ENCODE measurements at places on chromosomes 6 and 20.

DNA sequence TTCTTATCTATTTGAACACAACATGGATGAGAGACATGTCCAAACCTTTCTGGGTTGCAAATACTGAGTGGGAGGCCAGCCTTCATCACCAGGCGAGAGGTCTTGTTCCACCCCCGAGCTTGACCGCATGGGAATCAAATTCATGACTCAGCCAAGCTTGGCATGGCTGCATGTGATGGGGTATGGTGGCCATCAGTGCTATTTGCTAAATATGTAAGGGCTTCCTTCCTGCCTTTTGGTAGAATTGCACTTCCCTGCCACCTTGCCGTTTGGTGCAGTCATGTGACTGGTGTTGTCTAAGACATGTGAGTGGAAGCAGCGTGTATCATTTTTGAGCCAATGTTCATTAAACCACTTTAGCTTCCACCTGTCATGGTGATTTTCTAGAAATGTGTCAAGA, 508.9 kb upstream of the SULF2 start:
- H3K27ac ChIP-seq, result no peak overlapping the region
- no peaks in the 10 kb centered on the region for H3K27me3 ChIP-seq
- H3K4me1 ChIP-seq, result peaks cover 25% of the 10 kb centered on the region

DNA sequence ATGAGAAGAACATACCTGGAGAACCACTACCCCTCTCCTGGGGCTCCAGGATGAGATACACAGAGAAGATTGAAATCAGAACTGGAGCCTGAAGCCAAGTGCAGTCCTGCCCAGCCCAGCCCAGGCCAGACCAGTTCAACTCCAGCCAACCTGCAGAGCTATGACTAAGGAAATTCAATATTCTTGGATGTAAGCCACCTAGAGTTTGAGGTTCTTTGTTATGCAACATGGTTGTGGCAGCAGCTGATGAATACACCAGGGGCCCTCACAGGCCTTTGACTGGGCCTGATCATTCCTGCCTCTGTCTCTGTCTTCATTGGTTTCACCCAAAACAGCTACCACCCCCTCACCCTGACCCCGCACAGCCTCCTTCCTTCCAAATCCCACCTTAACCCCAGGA, 167.8 kb downstream of the LRFN2 start:
- no peak for DNase-seq
- H3K27me3 ChIP-seq, result no peaks in the 10 kb centered on the region
- no peak overlapping the region for H3K4me3 ChIP-seq
- H3K27ac ChIP-seq, result no peak overlapping the region

- H3K4me3 ChIP-seq, result no peak overlapping the region
- no peaks in the 10 kb centered on the region for H3K36me3 ChIP-seq
- H3K4me1 ChIP-seq, result peaks cover 9% of the 10 kb centered on the region
- H3K27me3 ChIP-seq, result no peaks in the 10 kb centered on the region
- H3K27ac ChIP-seq, result no peak overlapping the region
Measured at GRCh38 chr6:107110200-107110599, 5.1 kb downstream of the BEND3 start.

DNA sequence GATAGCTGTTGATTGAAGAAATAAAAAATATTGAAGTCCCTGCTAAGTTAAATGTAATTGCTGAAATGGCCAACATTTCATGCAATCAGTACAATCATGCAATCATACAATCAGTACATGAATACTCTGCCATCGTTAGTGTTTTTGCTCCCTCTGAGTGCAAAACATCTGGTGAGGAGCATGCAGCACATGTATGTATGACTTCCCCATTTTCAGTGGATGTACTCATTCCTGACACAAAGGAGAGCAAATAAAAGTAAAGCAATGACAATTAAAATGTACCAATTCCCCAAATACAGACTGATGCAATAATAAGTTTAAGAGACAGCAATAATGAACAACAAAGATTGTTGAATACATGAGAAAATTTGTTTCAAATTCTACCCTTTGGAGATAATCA, 140.7 kb downstream of the PLCB1 start:
- no peak overlapping the region for H3K27ac ChIP-seq
- no peak for DNase-seq
- H3K4me1 ChIP-seq, result no peaks in the 10 kb centered on the region

DNA sequence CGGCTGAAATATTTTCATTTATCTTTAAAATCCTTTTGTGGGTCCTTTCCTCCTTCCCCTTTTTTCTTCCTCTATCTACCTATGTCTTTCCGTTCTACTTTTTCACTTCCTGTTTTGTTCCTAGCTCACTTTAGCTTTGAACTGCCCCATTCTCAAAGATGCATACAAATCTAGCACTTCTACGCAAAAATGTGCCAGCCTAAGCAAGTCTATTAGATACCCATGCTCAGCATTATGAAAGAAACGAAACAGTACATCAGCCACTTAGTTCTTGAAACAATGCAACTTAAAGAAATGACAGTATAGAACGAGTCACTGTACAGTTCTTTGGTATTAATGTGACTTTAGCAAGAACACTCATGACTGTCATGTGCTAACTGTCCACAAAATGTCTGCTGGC, 47.3 kb upstream of the MARCKS start:
- no peak overlapping the region for H3K27ac ChIP-seq
- no peaks in the 10 kb centered on the region for H3K4me1 ChIP-seq
- H3K27me3 ChIP-seq, result no peaks in the 10 kb centered on the region
- DNase-seq, result no peak

DNA sequence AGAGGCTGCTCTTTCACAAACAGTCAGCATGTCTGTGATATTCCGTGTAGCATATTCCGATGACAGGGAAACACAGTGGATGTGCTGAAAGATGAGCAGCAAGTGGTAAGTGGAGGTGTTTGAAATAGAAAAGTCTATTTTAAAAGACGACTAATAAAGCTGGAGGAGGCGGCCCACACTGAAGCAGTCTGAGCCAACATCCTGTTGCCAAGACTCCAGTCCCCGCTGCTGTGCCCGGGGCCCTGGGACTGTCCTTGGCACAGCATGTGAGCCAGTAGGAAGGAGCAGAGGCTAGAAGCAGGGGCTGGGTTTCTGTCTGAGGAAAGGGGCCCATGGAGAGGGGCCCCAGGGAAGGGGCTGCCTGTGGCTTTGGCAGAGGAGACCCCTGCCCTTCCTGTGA, 351.5 kb upstream of the CHD6 start:
- no peak for DNase-seq
- H3K4me3 ChIP-seq, result no peak overlapping the region
- H3K36me3 ChIP-seq, result no peaks in the 10 kb centered on the region
- no peaks in the 10 kb centered on the region for H3K27me3 ChIP-seq
- H3K27ac ChIP-seq, result no peak overlapping the region

DNA sequence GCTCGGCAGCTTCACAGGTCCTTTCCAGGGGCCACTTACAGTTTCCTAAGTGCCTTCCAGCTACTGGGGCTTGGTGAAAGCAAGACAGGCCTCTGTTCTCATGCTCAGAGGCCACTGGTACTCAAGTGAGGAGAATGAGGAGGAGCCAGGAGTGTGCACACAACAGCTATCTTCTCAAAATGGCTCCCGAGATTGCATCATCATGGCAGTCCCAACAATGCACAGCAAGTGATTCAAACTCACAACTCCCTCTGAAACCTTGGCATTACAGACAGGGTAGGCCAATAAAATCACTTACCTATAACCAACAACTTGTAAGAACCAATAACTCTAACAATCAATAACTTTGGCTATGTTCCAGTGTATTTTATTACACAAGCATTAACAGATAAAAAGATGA, 77.4 kb downstream of the RALGAPA2 start:
- H3K36me3 ChIP-seq, result no peaks in the 10 kb centered on the region
- no peaks in the 10 kb centered on the region for H3K4me1 ChIP-seq
- no peak overlapping the region for H3K4me3 ChIP-seq
- no peak overlapping the region for H3K27ac ChIP-seq
- no peak for DNase-seq

GRCh38 chr6:8085053-8085511, 17.3 kb downstream of the EEF1E1 start:
- H3K27me3 ChIP-seq, result no peaks in the 10 kb centered on the region
- H3K27ac ChIP-seq, result no peak overlapping the region
- H3K4me3 ChIP-seq, result no peak overlapping the region
- H3K36me3 ChIP-seq, result peaks cover 51% of the 10 kb centered on the region
- DNase-seq, result no peak
- peaks cover 3% of the 10 kb centered on the region for H3K4me1 ChIP-seq

DNA sequence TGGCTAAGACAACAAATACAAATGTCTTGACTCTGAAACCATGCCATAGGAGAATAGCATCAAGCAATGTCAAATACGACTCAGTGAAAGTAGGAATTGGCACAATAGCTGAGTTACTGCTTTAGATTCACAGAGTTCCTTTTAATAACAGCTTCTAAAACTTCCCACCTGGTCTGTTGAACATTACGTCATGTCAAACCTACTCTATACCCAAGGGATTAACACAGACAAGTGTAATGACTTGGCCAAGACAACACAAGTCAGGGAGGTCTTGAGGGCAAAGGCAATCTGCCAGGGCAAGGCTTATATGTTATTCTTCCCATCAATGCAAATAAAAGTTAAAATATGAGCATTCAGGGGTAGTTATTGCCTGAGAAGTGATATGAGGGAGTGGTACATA, 265.1 kb upstream of the PRDM1 start:
- H3K27me3 ChIP-seq, result no peaks in the 10 kb centered on the region
- H3K4me3 ChIP-seq, result no peak overlapping the region
- H3K4me1 ChIP-seq, result no peaks in the 10 kb centered on the region
- H3K27ac ChIP-seq, result no peak overlapping the region
- no peak for DNase-seq

DNA sequence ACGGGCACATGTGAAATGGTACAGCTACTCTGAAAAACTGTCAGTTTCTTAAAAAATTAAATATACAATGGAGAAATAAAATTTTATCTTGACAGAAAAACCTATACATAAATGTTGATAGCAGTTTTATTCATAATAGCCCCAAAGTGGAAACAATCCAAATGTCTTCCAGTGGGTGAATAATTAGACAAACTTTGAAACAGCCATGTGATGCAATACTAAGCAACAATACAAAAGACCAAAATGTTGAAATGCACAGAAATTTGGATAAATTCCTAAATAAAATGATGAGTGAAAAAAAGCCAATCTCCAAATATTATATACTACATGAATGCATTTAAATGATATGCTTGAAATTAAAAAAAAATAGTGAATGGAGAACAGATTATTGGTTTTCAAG, 523.1 kb downstream of the HTR1B start:
- H3K36me3 ChIP-seq, result no peaks in the 10 kb centered on the region
- DNase-seq, result no peak
- no peaks in the 10 kb centered on the region for H3K27me3 ChIP-seq
- H3K27ac ChIP-seq, result no peak overlapping the region
- no peak overlapping the region for H3K4me3 ChIP-seq

GRCh38 chr6:163998496-163998895, 584.0 kb downstream of the QKI start:
- DNase-seq, result no peak
- no peak overlapping the region for H3K27ac ChIP-seq
- H3K36me3 ChIP-seq, result no peaks in the 10 kb centered on the region
- H3K4me3 ChIP-seq, result no peak overlapping the region
- H3K4me1 ChIP-seq, result no peaks in the 10 kb centered on the region

DNA sequence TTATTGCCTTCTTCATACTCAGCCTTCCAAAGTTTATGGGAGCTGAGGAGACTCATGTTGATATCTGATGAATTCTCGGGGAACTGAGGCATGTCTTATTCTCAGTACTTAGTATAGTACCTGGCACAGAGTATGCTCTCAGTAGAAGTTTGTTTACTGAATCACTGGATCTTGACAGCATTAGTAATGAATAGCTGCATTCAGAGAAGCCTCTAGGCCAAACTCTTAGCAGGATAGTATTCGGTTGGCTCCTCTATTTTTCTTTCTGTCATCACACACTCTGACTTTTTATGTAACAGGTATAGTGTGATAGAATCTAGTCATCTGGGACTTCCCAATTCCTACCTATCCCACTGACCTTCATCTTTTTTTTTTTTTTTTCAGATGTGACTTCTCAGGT, 566.4 kb upstream of the MAN1A1 start:
- H3K27me3 ChIP-seq, result no peaks in the 10 kb centered on the region
- H3K27ac ChIP-seq, result no peak overlapping the region
- no peak overlapping the region for H3K4me3 ChIP-seq
- H3K4me1 ChIP-seq, result no peaks in the 10 kb centered on the region
- DNase-seq, result no peak

GRCh38 chr20:53839423-53840176, 230.8 kb downstream of the BCAS1 start:
- no peak overlapping the region for H3K4me3 ChIP-seq
- H3K27me3 ChIP-seq, result no peaks in the 10 kb centered on the region
- H3K27ac ChIP-seq, result no peak overlapping the region
- H3K36me3 ChIP-seq, result no peaks in the 10 kb centered on the region
- DNase-seq, result no peak
- peaks cover 14% of the 10 kb centered on the region for H3K4me1 ChIP-seq

DNA sequence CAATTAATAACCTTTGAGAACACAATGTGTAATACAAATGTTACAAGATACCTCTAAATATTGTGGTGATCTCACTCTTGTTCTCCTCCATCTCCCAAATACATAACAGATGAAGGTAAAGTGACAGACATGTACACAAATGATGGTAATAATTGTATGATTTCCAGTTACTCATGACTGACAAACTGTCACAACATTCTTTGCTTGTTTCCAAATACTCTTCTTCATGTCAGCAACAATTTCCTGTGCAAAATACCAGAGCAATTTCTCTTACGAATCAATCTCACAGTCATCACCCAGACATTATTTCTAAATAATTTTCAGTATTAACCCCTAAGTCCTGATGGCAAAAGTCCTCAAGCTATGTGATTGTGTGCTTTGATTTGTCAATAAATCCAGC, 92.9 kb downstream of the RPS12 start:
- H3K27me3 ChIP-seq, result no peaks in the 10 kb centered on the region
- no peak for DNase-seq
- H3K36me3 ChIP-seq, result no peaks in the 10 kb centered on the region
- H3K4me3 ChIP-seq, result no peak overlapping the region

Measured in esophagus squamous epithelium (tissue), 5 donors.